ENCODE measurements at places on chromosomes 13 and 19.

- DNase-seq = no peak
These were observed 72.4 kb downstream of the STK24 start for GRCh38 chr13:98504371-98504963.

DNA sequence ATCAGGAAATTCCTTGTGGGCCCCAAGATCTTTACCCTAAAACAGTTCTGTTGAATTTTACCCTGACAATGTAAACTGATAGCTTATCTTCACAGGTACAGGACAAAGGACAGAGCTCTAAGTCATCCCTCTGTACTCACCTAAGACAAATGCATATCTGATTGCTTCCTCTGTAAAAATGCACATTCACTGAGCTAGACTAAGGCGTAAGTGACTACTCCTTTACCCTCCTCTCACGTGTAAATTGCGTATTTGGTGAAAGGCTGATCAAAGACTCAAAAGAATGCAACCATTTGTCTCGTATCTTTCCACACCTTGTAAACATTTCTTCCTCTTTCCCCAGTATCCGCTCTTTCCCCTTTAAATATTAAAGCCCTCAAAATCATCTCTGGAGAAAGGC lies 80.6 kb upstream of the LRCH1 start:
- DNase-seq = no peak

- no peak for DNase-seq
These were observed 7.8 kb downstream of the ZSWIM4 start for GRCh38 chr19:13803038-13803437.

- no peak for DNase-seq
These were observed 6.6 kb downstream of the SMAD9 start for GRCh38 chr13:36913463-36913862.

DNA sequence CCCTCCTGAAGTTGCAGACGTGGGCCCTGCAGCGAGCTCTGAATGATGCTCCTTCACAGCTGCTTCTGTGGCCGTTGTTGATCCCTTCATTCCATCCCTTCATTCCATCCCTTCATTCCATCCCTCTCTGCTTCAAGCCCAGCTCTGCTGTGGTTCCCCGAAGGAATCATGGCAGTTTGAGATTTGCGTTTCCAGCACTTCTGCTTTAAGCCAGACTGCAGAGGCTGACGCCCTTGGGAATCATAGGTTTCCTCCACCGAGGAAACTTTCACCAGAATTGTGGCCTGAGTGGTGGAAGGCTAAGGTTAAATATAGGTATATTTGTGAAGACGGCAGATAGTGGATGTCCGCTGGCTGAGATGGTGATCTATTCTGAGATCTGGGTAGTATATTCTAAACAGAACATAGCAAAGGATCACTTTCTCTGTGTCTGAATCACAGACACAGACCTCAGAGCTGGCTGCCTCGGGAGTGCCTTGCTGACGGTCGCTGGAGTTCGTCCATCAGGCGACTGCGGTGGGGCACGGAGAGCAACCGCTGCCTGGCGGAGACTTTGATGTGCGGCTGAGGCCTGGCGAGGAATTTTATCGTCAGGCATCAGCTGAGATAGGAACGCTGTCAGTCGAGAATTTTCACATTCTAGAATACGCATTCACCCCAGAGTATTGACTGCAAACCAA lies 42.8 kb upstream of the DCUN1D2 start:
- DNase-seq = no peak

DNA sequence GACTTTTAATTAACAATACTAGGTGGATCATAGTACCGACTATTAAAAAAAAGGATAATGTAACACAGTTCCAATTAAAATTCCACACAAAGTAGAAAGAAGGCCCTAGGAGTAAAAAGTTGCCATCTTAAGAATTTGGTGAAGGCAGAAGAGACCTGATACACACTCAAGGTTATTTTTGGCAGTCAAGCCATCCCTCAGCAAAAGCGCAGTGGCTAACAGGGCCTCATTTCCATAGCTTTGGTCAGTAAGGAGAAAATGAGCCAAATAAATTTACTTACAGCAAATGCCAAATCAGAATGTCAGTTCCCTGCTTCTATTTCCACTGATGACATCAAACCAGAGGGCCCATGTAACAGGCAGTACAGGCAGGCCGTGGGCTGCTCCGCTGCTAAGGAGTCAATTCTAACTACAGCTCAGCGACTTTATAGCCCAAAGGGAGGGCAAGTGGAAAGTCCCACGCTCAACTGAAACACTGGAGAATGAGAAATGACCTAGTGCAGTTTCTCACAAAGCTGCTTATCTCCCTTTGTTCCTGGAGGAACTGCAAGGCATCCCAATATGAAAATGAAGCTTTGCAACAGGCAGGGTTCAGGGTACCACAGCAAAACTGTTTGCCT lies 6.3 kb downstream of the ARGLU1 start:
- no peak for DNase-seq

- DNase-seq = no peak
These were observed 1253.1 kb upstream of the MIR17HG start for GRCh38 chr13:90094357-90094756.

DNA sequence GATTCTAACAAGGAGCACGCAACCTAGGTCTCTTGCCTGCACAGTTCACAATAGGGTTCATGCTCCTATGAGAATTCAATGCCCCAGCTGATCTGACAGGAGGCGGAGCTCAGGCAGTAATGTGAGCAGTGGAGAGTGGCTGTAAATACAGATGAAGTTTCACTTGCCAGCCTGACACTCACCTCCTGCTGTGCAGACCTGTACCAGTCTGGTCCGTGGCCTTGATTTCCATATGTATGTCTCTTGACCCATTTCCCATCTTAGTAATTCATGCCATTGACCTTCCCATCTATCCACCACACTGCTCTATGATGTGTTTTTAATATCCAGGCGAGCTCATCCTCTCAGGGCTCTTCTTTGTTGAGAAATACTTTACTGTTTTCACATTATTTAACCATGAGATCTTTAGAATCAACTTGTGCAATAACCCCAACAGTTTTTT lies 95.2 kb downstream of the LRCH1 start:
- no peak for DNase-seq

GRCh38 chr13:48852911-48853727 lies 122.6 kb upstream of the FNDC3A start:
- no peak for DNase-seq
